ENCODE measurements at places on chromosomes 5 and 9.

DNA sequence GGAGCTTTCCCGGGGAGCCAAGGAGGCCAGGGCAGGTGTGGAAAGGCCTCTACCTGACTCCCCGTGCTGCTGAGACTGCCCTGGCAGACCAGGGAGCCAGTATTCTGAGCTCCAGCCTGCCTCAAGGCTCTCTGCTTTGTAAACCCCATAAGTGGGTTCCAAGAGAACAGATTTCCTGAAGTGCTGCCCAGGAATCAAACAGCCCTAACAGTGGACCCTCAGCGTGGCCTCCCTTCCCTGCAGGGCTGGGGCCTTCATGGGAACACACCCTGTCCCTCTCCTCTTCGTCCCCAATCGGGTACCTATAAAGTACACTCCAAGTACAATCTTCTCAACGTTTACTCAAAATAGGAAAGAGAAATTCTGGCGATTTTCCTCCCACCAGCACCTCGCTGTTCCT, 252.5 kb downstream of the FSTL4 start:
- no peak for DNase-seq

- DNase-seq: no peak
Observed at GRCh38 chr5:85651731-85652130, 966.0 kb upstream of the COX7C start.

GRCh38 chr5:44887722-44888121, 79.0 kb downstream of the MRPS30 start:
- DNase-seq: no peak

GRCh38 chr5:7533941-7534340, 138.0 kb downstream of the ADCY2 start:
- DNase-seq: no peak
